ENCODE measurements at places on chromosomes 6 and 20.

DNA sequence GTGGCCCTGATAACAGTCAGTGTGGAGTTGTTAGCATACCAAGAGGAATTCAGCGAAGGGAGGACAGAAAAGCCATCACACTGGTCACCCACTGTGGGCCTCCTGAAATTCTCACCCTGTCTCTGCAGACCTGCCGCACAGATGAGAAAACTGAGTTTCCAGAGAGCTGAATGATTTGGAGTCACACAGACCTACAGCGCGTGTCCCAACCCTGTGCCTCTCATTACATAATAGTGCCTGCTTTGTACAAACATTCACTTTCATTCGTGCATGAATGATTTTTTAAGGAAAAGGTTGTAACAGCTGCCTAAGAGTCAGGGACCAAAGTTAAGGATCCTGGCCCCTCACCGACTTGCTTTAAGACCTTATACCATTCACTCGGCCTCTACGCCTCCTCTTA, 62.7 kb downstream of the THBS2 start:
- no peak for DNase-seq

- no peak for DNase-seq
Measured at GRCh38 chr6:14889611-14890593, 356.0 kb upstream of the JARID2 start.

GRCh38 chr20:40565682-40566040, 123.4 kb downstream of the MAFB start:
- DNase-seq = no peak

- no peak for DNase-seq
Measured at GRCh38 chr20:42295592-42295991, 677.4 kb upstream of the CHD6 start.

GRCh38 chr6:170150590-170150945, 140.3 kb downstream of the DLL1 start:
- DNase-seq = no peak

DNA sequence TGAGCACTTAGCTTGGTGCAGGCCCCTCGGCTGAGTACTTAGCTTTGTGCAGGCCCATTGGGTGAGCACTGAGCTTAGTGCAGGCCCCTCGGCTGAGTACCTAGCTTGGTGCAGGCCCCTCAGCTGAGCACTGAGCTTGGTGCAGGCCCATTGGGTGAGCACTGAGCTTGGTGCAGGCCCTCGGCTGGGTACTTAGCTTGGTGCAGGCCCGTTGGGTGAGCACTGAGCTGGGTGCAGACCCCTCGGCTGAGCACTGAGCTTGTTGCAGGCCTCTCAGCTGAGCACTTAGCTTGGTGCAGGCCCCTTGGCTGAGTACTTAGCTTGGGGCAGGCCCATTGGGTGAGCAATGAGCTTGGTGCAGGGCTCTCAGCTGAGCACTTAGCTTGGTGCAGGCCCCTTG, 387.1 kb downstream of the THBS2 start:
- DNase-seq = no peak

DNA sequence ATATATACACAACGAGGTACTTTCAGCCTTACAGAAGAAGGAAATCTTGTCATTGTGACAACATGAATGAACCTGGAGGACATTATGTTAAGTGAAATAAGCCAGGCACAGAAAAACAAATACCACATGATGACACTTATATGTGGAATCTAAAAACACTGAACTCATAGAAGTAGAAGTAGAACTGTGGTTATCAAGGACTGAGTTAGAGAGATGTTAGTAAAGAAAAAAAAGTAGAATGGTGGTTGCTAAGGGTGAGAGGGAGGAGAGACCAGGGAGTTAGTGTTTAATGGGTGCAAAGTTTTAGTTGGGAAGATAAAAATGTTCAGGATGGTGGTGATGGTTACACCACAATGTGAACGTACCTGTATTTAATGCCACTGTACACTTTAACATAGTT, 4.8 kb upstream of the STX11 start:
- DNase-seq = no peak

DNA sequence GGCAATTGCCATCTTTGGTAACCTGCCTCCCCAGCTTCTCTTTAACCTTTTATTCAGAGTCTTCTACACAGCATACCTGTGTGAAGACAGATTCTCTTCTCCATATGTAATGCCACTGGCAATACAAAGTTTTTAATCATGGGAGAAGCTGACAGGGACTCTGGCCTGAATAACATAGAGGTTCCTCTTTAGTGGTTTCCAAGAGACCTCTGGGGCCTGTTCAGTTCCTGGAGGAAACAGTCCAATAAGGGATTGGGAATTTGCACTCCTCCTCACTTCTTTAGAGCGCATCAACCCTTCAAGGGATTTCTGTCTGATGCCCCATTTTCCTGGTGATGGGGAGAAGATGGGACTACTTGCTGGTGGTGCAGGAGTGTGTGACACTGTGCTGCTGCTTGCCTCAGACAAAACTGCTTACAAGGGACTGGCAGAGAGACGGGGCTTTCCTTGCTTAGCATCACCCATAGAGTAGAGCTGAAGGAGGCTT, 1.4 kb downstream of the RIMS1 start:
- DNase-seq = no peak

DNA sequence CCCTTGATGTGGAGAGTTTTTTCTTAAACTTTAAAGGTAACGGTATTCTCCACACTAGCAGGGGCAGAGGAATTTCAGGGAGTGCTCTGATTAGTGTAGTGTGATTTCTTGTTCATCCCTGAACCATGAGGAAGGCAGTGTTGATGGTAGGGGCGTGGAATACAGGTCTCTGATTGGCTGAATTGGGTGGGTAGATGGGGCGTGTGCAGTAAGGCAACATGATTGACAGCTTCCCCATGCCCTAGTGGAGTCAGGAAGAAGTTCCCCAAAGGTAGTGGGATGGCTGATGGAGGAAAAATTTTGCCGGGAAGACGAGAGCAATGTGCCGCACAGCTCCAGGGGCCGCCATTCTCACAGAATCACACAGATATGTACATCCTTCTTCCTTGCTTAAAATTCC, 97.4 kb upstream of the SALL4 start:
- DNase-seq = no peak

GRCh38 chr6:30690403-30691207, at the start of gene NRM:
Gene NRM (minus strand): TSS chr6:30690984. CDS start chr6:30690974, 10 bp downstream.
- peak; percentile 70 for DNase-seq

GRCh38 chr6:6772751-6773150, 184.2 kb downstream of the LY86 start:
- no peak for DNase-seq

GRCh38 chr20:23143098-23143497, 57.0 kb upstream of the CD93 start:
- peak; percentile 61 for DNase-seq

DNA sequence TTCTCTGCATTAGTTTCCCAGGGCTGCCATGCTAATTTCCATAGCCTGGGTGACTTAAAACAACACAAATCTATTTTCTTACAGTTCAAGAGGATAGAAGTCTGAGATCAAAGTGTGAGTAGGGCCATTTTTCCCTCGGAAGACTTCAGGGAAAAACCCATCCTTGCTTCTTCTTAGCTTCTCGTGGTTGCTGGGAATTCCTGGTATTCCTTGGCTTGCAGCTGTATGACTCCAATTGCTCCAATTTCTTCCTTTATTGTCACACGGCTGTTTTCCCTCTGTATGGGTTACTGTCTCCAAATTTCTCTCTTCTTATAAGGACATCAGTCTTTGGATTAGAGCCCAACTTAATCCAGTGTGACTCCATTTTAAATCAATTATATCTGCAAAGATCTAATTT, 128.4 kb upstream of the JAG1 start:
- DNase-seq = no peak

GRCh38 chr6:85995339-85996033, 352.8 kb upstream of the SYNCRIP start:
- no peak for DNase-seq

GRCh38 chr20:59743767-59744485, 139.6 kb downstream of the PHACTR3 start:
- DNase-seq = peak; percentile 19

DNA sequence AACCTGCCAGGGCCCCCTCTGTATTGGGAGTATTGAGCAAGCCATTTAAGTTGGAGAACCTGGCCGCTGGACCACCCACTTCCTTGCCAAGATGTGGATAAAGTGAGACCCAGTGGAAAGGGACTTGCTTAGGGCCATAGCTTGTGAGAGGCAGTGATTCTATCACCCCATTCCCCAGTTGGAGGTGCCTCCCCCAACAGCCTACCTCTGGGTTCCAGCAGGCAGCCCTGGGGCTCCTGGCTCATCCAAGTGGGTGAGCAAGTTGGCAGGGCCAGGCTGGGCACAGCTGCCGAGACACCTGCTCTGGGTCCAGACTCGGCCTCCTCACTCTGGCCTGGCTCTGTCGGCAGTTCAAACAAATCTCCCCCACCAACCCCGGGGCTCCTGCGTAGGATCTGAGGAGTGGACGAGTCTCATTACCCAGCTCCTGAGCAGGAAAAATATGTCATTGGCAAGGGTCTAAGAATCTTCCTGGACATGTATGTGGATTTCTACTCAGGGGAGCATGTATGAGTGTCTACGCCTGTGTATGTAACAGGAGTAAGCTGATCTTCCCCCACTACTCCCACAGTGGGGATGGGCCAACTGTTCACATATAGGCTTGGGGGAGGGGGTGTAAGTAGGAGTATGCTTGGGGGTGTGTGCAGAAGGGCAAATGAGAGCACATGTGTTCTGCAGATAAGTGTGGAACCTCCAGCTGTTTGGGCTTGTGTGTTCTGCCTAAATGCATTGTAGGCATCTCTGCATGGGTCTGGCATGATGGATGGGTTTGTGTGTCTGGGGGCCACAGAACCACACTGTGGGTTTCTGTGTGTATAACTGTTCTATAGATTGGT, 1.9 kb downstream of the ID1 start:
- DNase-seq = peak; percentile 41

DNA sequence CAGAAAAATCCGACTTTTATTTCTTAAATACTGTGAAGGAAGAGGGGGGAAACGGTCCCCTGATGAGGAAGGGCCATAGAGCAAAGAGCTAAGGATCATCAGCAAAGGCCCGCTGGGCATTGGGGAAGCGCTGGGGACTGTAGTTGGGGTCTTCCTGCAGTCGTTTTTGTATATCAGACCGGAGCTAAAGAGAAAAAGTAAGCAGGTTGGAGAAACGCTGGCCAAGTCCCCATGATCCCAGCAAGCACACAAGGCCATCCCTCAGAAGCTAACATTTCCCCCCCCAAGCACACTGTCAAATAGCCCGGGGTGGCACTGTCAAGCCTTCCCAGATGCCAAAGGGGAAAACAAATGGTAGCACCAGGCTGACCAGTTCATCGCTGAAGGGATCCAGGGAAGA, 13.4 kb downstream of the BAG6 start:
- no peak for DNase-seq

All from NCI-H460 (cell line).